ELR (cell line): ENCODE measurements at places on chromosomes 1 and 21.

GRCh38 chr1:17301767-17302166 lies 6.2 kb upstream of the PADI4 start:
- no peak for DNase-seq

GRCh38 chr1:22875841-22876240 lies 96.8 kb downstream of the LACTBL1 start:
- DNase-seq: no peak

DNA sequence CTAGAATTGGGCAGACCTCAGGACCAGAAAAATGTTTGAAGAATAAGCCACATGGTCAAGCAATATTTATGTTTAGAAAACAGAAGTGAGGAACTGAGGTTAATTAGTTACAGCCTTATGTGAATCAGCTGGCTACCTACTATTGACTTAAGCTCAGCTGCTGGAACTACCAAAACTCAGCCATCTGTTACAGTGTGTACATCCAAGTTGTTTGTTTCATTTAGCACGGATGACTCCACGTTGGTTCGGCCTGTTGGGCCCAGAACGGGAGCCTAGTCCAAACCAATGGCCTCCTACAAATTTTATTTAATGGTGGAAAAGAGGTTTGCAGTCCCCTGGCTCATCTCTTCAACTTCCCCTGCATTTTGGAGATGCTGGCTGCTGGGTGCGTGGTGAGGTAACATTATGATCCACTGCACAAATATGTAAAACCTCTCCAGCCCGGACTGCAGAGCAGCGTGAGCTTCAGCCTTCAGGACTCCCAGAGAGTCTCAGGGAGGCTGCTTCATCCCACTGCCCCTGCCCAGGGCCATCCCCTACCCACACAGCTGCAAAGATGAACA lies 143.4 kb downstream of the ZZZ3 start:
- peak; percentile 94 for DNase-seq

DNA sequence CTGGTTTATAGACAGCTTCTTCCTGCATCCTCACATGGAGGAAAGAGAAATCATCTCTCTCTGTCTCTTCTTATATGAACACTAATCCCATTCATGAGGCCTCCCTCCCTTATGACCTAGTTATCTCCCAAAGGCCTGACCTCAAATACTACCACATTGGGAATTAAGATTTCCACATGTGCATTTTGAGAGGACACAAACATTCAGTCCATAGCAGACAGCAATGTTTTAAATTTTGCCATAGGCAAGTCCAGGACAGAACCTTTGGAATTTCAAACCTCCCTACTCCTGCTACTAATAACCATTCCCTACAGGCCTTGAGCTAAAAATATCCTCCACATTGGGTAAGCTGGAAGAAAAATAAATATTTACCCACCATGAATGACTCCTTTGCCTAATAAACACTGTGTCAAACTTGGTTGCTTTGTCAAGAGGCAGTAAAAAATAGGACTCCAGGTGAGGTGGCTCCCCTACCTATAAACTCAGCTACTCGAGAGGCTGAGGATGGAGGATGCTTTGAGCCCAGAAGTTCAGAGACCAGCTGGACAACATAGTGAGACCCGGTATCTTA lies 113.7 kb downstream of the ZNF281 start:
- no peak for DNase-seq

- DNase-seq: peak; percentile 65
These were observed 9.4 kb downstream of the IVL start for GRCh38 chr1:152917794-152918193.

DNA sequence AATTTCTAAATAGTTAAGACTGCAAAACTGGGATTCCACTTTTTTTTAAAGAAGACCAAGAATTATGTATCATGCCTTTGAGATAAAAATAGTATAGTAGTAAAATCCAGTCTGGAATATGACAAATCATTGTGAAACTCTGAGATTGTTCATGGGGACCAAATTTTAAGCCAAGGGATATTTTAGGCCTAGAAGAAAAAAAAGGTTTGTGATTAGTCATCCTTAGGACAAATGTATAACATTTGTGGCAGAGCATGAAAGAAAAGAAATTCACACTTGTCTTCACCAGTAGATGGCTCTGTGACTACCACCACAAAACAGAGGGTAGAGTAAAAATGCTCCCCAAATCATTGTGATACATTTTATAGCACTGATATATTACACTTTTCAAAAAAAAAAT lies 226.1 kb downstream of the KCTD3 start:
- peak; percentile 75 for DNase-seq

GRCh38 chr1:209425959-209426358 lies 157.6 kb upstream of the CAMK1G start:
- no peak for DNase-seq

GRCh38 chr1:2638466-2639115 lies 5.8 kb upstream of the MMEL1 start:
- no peak for DNase-seq

GRCh38 chr1:198850196-198850595 lies 211.4 kb downstream of the PTPRC start:
- DNase-seq: peak; percentile 59

DNA sequence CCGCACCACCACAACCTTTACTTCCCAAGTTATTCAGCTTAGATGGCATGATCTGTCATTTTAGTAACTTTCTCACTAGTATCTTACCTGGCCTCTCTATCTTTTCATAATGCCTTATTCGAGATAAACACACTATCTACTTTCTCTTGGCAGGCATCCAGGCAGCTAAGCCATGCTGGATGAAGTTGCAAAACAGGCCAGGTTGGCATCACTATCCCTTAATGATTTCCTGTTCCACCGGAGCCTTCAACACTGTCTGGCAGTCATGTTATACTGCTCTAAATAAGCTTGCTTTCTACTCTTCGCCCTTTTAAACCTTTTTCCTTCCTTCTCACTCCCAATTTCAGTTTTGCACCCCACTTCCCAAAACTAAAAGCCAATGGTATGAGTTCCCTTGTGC lies 12.0 kb upstream of the KCNH1 start:
- no peak for DNase-seq

DNA sequence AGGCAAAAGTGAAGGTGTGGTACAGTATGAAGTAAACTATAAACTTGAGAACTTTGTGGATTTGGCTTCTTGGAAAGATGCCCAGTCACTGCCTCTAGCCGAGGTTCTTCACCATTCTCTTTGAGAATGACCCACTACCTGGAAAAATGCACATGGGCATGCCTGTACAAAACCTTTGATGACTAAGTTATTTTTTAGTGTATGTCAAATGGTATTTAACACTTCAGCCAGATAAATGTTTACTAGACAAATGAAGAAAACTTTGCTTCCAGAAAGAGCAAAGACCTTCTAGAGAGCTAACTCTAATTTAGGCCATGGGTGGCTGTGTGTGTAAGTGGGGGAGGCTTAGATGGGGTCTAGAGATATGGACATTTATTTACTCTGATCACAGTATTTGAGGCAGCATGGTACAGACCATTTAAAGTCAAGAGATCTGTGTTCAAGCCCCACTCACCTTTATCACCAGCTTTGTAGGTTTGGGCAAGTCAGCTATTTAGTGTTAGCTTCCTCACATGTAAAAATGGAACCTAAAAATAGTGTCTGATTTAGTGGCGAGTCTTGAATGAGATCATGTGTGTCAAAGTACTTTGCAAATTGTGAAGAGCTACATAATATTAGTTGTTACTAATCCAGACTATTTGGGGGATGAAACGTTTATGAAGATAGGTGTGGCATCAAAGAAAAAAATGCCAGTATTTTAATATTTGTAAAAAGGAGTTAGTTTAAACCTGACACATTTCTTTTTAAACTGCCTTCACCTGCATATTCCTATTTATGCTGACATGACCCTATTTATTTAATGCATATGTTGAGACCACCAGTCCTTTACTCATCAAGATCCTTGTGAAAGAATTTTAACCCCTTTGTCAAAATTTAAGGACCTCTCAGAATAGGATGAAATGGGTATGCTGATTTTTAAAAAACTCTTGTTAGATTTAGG lies 20.2 kb downstream of the NFYC start:
- peak; percentile 69 for DNase-seq

DNA sequence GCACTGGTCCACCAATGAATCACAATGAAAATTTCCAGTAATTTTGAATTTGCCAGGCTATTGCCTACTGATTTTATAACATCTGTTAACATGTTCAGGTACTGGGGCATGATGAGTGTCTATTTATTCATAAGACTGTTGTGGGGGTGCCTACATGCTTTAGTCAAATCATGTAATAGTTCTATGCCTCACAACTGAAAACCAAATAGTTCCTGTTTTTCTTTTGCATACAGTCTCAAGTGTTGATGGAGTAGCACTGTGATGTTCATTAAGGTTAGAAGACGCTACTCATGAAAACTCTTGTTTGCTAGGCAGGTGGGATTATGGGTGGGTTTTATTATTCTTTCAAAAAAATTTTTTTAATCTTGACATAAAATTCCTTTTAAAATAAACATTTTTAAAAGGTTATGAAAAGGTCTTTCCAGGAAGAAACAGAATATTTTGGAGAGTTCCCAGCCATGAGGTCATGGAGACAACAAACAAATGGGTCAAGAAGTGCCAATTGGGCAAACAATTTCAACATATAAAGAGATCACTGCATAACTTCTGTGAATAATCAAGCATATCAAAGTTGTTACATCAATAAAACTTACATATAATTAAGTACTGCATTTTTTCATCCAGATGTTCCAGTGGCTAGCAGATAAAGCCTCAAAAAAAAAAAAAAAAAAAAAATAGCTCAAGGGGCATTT lies 40.2 kb upstream of the NHLH2 start:
- no peak for DNase-seq

- peak; percentile 95 for DNase-seq
These were observed 121.0 kb upstream of the TSPAN2 start for GRCh38 chr1:115210302-115210711.

DNA sequence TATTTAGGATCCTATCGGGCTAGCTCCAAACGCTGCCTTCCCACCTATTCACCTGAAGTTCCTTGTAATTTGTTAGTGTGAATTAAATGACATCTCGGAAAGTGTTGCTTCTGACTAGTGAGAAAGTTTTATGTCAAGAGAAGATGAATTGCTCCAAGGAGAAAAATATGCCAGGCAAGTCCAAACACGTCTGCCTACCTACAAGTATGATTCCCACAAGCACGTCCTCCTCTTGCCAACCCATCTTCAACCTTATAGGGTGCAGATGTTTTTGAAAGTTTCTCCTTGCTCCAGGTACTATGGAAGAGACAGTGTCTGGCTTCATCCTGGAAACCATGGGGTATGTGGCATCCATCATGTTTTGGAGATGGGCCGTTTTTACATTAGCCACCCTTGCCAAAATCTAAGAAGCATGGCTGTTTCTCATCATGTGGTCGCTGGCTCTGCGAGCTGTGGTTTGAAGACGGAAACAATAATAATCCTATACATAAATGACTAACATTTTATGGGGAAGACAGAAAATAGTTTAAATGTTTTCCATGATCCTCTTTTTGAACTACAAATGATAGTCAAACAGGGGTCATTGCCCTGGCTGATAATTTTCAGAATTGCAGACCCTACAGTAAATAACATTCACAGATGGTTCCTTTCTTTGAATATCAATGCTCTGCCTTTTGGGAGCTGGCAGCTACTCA lies 505.8 kb downstream of the SMYD3 start:
- DNase-seq: no peak
